ENCODE measurements at places on chromosomes 5 and 9.

- DNase-seq, result no peak
These were observed 38.9 kb downstream of the AHRR start for GRCh38 chr5:360257-361027.

DNA sequence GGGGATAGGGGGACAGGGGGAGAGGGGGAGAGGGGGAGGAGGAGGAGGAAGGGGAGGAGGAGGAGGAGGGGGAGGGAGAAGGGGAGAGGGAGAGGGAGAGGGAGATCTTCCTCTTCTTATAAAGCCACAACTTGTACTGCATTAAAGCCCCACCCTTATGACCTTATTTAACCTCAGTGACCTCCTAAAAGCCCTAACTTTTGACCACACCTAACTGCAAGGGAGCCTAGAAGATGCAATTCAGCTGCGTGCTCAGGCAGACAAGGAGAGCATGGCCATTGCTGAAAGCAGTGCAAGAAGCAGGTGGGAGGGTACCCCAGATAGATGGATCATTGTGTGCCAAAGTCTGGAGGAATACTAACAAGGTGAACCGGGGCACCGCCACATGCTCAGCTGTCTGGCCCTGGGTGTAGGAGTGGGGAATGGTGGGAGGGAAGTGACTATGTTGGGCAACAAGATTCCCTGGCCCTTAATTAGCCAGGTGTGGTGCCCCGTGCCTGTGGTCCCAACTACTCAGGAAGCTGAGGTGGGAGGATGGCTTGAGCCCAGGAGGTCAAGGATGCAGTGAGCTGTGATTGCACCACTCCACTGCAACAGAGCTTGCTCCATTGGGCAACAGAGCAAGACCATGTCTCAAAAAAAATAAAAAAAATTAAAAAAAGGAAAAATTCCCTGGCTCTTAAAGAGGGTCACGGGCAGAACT, 125.4 kb upstream of the BOD1 start:
- DNase-seq, result no peak

DNA sequence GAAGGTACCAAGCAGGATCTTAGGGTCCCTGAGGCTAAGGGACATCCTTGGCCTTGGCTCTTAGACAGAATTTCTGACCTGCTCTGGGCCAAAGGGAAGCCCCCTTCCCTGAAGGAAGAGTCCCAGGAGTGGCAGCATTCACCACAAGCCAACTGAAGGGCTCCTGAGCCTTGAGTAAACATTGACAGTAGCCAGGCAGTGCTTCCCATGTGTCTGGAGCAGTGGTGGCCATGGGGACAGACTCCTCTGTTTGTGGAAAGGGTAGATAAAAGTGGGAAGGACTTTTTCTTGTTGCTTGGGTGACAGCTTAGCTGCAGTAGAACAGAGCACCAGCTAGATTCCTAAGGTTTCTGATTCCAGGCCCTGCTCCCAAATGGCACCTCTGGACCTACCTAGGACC, 61.4 kb upstream of the VLDLR start:
- no peak for DNase-seq

DNA sequence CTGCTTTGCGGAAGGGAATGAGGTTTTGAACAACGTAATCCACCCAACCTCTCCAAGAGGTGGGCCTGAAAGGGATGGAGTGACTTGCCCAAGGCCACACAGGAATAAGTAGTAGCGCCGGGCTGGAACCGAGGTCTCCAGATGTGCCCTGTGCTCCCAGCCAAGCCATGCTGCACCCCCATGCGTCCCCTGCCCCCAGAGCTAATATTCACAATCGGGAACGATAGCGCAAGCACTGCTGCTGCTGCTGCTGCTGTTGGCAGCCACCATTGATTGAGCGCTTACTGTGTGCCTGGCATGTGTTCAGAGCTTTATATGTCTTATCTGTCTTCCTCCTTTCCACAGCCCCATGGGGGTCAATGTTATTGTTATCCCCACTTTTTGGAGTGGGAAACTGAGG, 43.9 kb downstream of the AMBP start:
- no peak for DNase-seq

DNA sequence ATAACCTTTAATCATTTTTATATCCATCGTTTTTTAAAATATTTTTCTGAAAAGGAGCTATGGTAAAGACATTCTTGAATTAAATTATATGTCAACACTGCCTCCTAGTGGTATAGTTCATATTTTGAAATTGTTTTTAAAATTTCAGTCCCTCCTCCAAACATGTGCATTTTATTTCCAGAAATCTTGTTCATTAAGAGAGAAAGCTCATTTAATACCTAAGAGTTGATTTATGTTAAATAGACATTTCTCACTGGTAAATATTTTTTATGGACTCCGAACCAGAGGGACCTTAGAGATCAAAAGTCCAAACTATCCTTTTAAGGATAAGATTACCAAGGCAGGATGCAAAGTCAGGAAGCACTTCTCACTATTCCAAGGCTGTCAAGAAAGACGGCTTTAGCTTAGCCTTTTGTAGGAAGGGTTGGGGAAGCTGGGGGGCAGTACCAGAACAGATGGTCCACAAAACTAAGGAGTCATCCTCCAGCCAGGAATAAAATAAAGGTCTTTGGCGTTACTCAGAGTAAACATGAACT, 21.6 kb downstream of the BHMT start:
- no peak for DNase-seq

DNA sequence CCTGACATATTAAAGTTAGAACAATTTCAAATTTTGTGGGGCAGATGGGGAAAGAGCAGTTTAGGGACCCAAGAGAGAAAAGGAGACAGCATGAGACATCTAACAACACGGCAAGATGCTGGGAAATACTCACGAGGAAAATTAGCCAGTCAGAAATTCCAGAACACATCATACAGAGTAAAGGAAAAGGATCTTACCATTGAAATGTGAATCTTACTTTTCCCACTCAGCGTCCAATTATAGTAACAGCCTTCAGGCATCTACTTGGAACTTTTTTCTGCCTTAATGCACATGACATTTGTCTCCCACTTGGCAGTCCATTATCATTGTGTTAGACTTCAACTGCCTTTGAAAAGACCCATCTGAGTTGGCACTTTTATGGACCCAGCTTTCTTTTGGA, 189.7 kb upstream of the SLC27A6 start:
- no peak for DNase-seq

DNA sequence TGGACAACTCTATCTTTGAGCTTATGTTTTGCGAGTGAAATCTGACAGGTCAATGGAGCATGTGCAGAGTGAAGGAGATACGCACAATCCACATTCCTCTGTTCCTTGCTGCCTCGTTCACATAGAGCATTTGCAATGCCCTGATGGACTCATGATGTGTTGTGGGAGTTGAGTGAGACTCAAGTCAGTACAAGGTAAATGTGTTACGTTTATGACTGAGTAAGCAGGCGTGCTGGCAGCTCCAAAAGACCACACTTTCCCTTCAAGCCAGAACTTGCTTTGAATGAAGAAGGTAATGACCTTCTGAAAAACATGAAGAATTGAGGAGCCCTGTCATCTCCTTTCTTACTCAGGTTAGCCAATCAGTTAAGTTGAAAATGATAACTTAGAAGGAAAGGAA, 477.8 kb downstream of the CTNND2 start:
- DNase-seq, result no peak

DNA sequence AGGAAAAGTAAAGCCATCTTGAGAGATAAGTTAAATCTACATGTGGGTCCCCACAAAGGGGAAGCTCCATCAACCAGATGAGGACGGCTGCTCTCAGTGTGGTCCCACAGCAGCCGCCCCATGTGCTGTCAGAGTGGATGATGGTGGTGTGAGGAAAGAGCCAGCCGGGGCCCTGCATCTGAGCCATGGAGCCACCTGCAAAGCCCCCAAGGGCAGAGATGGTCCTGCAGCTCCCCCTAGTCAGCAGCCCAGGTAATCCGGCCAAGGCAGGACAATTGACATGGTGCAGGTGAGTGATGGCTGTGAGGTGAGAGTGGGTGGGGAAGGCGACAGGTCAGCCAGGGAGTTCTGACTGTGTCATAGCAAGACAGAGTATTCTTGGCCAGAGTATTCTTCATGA, 458.8 kb downstream of the ICE1 start:
- no peak for DNase-seq

GRCh38 chr9:113741886-113742854, 133.9 kb upstream of the ZNF618 start:
- no peak for DNase-seq

- no peak for DNase-seq
These were observed 28.8 kb upstream of the SMARCA2 start for GRCh38 chr9:1986341-1986740.

GRCh38 chr9:121871431-121872025, 220.1 kb downstream of the DAB2IP start:
- no peak for DNase-seq

DNA sequence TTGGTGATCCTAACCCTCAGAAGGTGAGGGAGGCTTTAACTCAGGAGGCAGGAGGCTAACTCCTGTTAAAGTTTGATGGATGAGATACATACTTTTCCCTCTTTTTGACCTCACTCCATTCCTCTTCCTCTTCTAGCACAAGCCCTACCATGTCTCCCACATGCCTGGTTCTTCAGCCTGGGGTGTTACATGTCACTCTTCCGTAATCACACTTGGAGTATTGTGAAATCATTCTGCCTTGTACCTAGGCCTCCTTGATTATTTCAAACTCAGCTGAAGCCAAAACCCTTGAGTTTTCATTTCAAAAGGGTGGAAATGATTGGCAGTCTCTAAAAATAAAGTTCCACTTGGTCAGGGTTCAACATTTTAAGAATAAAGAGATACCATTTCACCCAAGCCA, 1.8 kb downstream of the PLAC8L1 start:
- DNase-seq, result no peak

- DNase-seq, result peak; percentile 62
These were observed 52.4 kb downstream of the USP20 start for GRCh38 chr9:129887334-129888292.

DNA sequence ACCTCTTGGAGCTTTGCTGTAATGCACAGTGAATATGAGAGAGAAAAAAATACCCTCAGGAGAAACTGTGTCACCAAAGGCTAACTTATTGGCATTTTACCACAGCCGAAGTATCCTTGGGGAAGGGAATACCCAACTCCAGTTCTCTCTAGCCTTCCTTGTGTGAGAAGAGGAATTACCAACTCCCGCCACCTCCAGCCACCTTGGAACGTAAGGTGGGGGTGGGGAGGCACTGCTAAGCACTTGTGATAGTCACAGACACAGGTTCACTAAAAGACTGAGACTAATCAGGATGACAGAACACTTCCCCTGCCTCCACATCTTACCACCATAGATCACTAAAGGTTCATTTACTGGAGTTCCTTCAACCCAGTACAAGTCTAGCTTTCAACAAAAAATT, 102.0 kb upstream of the ADAMTS19 start:
- no peak for DNase-seq

- no peak for DNase-seq
These were observed 172.8 kb downstream of the ERCC6L2 start for GRCh38 chr9:96048104-96048955.

- DNase-seq, result no peak
These were observed 806.5 kb upstream of the CDH10 start for GRCh38 chr5:25451294-25451693.

DNA sequence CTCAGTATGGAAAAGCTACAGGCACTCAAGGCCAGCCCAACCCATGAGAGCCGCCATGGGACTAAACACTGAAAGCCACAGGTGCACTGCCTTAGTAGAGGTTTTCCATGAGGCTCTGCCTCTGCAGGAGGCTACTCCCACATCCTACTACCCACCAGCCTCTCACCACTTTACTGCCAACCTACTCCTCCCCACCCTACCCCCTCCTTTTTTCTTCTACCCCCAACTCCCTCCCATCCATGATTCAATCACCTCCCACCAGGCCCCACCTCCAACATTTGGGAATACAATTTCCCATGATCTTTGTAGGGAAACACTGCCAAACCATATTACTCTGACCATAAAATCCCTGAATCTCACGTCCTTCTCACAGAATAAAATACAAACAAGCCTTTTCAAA, 101.6 kb upstream of the CTSV start:
- DNase-seq, result no peak

DNA sequence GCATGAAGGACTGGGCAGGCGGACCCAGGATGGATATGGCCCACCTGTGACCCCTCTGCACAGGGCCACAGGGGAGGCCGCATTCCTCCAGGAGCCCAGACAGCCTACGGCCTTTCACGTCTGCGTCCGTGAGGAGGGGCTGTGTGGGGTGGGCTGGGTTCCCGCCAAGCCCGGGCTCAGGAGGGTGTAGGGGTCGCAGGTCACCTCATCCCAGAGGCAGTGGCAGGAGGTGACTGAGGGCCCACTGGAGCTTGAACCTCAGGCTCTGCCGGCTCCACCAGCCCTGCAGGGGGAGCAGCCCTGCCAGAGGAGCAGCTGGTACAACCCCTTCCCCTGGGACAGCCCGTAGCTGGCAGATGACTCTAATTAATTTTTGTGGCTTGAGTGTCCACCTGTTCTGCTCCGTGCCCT, 40.7 kb upstream of the CACNA1B start:
- no peak for DNase-seq

- no peak for DNase-seq
These were observed 89.9 kb downstream of the PIP5K1B start for GRCh38 chr9:68794898-68795297.

- no peak for DNase-seq
These were observed 128.9 kb downstream of the PDE8B start for GRCh38 chr5:77339337-77339890.

DNA sequence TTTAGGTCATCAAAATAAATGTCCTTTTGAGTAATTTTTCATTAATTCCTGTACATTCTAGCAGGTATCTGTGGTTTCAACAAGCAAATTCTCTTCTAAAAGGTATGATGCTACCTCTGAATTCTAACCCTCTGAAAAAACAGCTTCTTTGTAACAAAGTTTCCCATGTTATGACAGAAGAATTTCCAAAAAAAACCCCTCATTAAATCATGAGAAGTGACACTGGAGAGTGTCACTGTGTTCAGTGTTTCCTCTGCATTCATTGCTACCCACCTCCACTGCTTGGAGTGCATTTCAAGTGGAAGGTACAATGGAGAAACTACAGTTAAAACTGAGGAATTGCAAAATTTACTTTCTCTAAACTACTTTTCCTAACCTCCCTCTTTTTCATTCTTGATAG, 10.1 kb downstream of the CDKN2A start:
- no peak for DNase-seq

DNA sequence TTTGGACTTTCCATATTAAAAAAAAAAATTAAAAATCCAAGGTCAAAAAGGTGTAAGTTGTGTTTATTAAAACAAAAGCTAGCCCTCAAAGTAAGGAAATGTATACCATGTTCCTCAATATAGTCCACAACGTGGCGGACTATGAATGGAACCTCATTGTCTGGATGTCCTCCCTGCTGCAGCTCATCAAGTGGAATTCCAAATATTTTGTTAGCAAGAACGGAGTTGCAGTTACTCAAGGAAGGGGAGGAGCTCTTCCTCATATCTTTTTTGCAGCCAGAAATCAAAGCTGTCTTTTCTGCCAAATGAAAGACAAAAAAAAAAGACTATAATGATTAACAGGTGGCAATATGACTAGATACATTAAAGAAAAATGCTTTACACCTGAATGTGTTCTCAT, 14.0 kb downstream of the FAM13B start:
- DNase-seq, result no peak

GRCh38 chr5:6736524-6737042, 23.4 kb downstream of the TENT4A start:
- DNase-seq, result no peak

DNA sequence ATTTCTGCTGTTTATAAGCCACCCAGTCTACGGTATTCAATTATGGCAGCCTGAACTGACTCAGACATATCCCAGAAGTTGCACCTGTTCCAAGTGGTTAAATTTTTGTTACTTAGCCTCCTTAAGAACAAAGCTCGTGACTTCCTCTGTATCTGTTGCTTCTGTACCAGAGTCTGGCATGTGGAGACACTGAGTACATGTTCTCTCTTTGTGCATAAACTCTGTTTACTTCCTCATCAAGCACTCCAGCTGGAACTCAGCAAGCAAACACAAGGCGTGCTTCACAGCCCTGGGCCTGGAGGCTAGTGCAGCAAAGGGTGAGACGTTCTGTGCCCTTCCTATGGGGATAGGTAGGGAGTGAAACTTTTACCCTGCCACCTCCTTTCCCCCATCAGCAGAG, 19.0 kb downstream of the C9orf152 start:
- no peak for DNase-seq
